ENCODE measurements at places on chromosomes 7 and 10. TPM values are rescaled to one million over a fixed set of nuclear protein-coding genes. Genes with fewer than 3 reads are reported as not detected.

Gene KMT2C
- total RNA-seq = 24.1 TPM

Gene LEP
- total RNA-seq = 0.09 TPM

Gene CLDN4
- total RNA-seq = 0.14 TPM

Gene CPXM2
- 29.0 TPM for total RNA-seq

Gene SHH
- total RNA-seq = not detected

Gene PPP1R17
- not detected for total RNA-seq
